ENCODE measurements at places on chromosomes 5 and 9.
A peak's percentile ranks its signal among the peaks of the same experiment; 100 is the strongest.

DNA sequence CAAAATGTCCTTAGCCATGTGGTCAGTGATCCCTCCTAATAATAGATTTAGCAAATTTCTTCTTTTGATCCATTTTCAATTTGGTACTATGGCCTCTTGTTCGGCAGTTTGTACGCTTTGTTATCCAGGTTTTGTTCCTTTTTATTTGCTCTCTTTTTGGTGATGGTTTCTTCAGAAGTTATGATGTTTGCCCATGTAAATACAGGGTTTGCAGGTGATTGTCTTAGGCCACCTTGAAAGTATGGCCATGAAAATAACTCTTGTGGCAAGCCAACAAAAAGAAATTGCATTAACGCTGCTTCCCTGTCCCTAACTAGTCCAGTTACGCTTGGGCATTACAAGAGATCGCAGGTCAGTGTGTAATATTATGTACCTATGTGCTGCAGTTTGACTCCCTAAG, 8.6 kb downstream of the GPR151 start:
- no peak for DNase-seq

GRCh38 chr5:159826351-159827214, 89.7 kb upstream of the ADRA1B start:
- no peak for DNase-seq

- no peak for DNase-seq
These were observed 4.7 kb downstream of the SH3RF2 start for GRCh38 chr5:145941096-145941447.

GRCh38 chr5:172843825-172844576, 9.9 kb downstream of the ERGIC1 start:
- DNase-seq, result no peak

- DNase-seq, result no peak
These were observed 138.9 kb downstream of the WDR41 start for GRCh38 chr5:77353251-77353650.

DNA sequence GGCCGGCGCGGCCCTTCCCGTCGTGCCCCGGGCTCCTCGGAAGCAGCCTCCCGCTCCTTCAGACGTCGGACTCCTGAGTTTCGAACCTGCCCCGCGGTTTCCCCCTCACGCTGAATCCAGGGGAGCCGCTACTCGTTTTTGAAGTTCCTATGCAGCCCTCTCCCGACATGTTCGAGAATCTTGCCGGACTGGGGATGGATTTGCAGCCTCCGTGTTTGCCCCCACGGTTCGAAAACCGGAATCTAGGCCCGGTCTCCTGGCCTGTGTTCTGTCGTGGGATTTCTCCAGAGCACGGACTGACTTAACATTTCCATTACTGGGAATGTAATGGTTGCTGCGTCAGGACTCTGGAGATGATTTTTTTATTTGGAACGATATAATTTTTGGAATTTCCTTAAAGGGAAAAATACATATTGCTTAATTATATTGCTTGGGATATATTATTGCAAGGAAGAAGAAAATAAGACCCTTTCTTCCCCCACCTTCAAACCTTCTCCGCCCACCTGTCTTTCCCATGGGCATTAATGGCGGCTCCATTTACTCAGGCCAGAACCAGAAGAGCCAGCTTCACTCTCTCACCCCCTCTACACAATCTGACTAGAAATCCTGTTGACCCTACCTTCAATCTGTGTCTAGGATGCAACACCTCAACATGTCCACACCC, 8.5 kb upstream of the MGAT1 start:
- peak; percentile 77 for DNase-seq

DNA sequence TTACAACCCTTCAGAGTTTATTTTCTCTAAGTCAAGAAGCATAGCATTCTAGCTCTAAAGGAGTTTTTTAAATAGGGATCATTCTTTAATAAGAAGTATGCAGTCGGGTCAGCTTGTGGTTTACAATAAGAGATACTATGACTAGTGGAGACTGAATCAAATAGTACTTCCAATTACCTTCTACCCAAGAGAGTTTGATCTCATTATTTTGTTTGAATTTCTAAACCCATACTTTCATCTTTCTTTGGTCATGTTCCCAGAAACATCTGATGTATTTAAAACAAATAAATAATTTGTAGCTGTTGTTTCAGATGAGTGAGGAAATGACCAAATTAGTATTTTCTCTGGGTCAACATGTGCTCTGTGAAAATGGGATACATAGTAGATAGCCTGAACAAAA, 160.2 kb upstream of the CDH6 start:
- no peak for DNase-seq

DNA sequence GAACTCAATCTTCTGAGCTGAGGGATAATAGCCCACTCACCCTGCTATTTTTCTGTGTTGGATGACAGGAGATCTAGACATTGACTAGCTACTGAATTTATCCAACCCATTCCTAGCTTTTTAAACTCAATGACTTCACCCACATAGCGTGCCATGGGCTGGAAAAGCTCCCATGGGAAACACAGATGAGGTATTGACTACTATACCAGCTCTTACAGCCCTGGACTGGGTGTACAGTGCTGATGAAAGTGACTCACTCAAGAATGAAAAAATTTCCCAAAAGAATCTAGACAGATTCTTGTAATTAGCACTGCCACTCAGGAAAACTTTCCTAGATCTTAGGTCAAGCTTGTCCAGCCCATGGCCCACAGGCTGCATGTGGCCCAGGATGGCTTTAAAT, 72.7 kb upstream of the NREP start:
- no peak for DNase-seq

- no peak for DNase-seq
These were observed 1233.2 kb upstream of the CDH6 start for GRCh38 chr5:29960323-29960722.

- no peak for DNase-seq
These were observed 232.4 kb downstream of the ESM1 start for GRCh38 chr5:54753034-54753433.

DNA sequence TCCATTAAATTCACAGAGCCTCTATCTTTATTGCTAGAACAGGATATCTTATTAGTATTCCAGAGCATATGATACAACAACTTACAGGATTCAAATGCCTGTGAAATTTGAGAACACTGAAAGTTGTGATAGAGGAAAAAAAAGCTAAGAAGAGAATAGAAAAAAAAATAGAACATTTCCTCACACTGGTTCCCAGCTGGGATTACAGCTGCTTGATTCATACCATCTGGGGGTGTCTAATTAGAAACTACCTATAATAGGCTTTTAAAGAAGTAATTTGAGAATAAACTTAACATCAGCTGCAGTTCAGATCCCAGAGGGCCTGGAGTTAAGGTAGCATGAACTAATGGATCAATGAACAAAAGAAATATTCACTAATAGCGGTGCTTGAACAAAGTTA, 922.0 kb downstream of the CDH12 start:
- no peak for DNase-seq

DNA sequence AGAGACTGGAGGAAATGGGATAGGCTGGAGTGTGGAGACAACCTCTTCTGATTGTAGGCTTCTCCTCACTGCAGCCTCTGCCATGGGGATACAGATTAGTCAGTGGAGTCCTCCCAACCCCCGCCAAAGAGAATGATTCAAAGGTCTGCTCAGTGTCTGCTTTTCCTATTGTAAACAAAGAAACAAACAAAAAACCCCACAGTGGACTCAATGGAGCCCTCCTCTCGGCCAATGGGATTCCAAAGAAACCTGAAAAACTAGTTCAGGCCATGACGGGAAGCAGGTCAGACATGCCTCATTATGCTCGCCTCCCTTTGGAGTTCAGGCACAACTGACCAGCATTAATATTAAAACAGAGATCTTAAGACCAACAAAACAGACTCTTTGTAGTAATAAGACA, 85.8 kb downstream of the SEC61B start:
- DNase-seq, result no peak

- DNase-seq, result no peak
These were observed 216.2 kb downstream of the ENC1 start for GRCh38 chr5:74424162-74424868.

DNA sequence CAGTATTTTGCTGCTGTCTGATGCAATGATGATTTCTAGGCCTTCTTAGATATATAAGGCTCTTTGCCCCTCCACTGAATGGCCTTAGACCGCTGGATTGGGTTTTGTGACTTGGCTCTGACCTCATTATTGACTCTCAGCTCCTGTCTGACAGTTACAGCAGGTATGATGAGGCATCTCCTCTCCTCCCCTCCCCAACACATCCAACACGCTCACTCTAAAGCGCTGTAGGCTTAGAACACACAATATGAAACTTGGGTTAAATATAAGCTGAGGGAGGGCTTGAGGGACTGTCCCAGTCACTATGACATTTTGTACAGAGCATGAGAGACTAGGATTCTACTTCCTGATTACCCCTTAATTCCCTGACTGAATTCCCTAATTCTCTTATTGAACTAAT, 18.8 kb upstream of the CER1 start:
- no peak for DNase-seq

GRCh38 chr9:126292736-126293521, 33.7 kb upstream of the MVB12B start:
- DNase-seq, result no peak

DNA sequence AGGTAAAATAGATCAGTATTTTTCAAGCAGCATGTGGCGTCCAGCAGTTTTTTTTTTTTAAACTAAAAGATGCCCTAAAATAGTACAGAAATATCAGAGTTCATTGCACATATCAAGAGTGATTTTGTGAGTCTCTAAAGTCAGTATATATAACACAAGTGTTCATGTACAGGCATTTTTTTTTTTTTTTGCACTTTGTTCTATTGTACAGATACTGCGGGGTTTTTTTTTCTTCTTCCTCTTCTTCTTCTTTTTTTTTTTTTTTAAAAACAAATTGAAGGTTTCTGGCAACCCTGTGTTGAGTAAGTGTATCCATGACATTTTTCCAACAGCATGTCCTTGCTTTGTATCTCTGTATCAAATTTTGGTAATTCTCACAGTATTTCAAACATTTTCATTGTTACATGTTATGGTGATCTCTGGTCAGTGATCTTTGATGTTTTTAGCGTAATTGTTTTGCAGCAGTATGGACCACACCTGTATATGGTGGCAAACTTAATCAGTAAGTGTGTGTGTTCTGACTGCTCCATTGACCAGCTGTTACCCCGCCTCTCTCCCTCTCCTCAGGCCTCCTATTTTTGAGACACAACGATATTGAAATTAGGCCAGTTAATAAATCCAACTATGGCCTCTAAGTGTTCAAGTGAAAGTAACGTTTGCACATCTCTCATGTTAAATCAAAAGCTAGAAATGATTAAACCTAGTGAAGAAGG, 76.8 kb downstream of the TRIO start:
- DNase-seq, result no peak

DNA sequence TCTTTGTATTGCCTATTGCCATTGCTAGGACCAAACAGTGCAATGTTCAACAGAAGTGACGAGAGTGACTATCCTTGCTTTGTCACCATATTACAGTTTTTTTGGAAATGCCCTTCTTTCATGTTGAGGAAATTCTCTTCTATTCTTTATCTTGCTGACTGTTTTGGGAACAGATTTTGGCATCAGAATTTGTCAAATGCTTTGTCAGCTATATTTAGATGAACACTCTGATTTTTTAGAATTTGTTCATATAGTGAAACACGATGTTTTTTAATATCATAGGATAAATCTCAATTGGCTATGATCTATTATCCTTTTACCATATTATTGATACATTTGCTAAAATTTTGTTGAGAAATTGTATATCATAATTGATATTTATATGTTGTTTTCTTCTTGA, 31.4 kb downstream of the FBN2 start:
- no peak for DNase-seq
